Myocyte (in vitro differentiated cells): ENCODE measurements at places on chromosomes 4 and X. TPM values are rescaled to one million over a fixed set of nuclear protein-coding genes. Genes with fewer than 3 reads are reported as not detected.

SPP1 gene
- total RNA-seq, result not detected in 2 replicates

INTU gene
- 8.8 and 12.7 TPM in 2 replicates for total RNA-seq

FAT4 gene
- total RNA-seq, result 9.7 and 14.3 TPM in 2 replicates

CLDN22 gene
- total RNA-seq, result not detected in 2 replicates

TRIM61 gene
- not detected in 2 replicates for total RNA-seq

CENPI gene
- total RNA-seq, result 4.0 and 5.2 TPM in 2 replicates

GRCh38 chr4:137129441-137129840, 402.9 kb downstream of the PCDH18 start:
- no peak for DNase-seq

GRCh38 chrX:41144873-41145272, 59.6 kb downstream of the USP9X start:
- DNase-seq, result no peak

DNA sequence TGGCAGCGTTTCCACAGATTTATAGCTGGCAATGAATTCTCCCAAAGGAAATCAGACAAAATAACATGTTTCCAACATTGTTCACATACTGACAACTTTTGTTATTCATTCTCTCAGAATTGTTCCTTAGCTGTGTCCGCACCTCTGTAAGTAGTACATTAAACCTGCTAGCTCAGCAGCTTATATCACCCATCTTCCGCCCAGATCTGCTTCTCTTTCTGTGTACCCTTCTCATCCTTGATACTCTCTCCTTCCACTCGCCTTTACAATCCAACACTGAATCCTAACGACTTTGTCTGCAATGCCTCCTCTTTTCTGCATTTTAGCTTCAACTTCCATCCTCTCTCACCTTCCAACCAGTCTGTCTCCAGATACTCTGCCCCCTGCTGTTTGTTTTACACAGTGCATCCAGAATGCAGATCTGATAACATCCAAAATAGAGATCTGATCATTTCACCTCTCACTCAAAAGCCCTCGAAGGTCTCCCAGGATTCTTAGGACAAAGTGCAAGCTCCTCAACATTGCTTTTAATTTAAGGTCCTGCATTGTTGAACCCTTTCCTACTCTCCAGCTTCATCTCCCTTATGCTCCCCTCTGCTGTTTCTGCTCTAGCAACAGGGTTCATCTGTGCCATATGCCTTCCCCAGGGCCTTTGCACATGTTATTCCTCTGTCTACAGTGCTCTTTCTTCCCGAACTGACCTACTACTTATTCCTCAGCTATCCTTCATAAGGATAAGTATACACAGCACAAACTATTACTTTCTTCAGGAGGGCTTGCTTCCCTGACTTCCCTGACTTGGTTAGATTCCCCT, 67.3 kb upstream of the VBP1 start:
- DNase-seq, result peak; percentile 8

- DNase-seq, result no peak
These were observed 172.7 kb downstream of the GABRG1 start for GRCh38 chr4:45951153-45951552.
